ENCODE measurements at places on chromosomes 1 and 21.

GRCh38 chr1:198775606-198776005 is 136.8 kb downstream of the PTPRC start:
- no peak for DNase-seq

GRCh38 chr1:62389531-62389930 is 47.3 kb upstream of the USP1 start:
- no peak for DNase-seq

GRCh38 chr1:236165238-236165981 is 23.1 kb downstream of the GPR137B start:
- DNase-seq: no peak

DNA sequence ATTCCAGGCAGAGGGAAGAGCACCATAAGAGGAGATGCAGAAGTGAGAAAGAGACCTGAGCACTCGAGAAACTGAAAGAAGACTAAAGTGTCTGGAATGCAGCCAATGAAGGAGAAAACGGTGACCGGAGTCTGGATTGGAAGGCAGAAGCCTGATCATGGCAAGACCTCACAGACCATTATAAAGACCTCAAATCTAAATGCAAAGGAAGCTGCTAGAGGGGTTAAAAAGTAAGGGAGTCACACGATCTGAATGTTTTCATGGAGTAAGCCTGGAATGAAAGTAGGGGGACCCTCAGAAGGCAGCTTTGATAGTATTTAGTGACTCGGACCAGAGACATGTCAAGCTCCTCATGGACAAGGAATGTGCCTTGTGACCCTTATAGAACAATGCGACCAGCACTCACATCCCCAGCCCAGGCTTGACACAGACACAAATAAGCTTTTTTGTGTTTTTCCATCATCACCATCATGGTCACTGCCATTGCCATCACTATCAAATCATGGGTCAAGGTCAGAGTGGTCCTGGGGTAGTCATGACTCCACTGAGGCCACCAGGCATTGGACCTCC is 183.6 kb downstream of the SEC16B start:
- DNase-seq: no peak

DNA sequence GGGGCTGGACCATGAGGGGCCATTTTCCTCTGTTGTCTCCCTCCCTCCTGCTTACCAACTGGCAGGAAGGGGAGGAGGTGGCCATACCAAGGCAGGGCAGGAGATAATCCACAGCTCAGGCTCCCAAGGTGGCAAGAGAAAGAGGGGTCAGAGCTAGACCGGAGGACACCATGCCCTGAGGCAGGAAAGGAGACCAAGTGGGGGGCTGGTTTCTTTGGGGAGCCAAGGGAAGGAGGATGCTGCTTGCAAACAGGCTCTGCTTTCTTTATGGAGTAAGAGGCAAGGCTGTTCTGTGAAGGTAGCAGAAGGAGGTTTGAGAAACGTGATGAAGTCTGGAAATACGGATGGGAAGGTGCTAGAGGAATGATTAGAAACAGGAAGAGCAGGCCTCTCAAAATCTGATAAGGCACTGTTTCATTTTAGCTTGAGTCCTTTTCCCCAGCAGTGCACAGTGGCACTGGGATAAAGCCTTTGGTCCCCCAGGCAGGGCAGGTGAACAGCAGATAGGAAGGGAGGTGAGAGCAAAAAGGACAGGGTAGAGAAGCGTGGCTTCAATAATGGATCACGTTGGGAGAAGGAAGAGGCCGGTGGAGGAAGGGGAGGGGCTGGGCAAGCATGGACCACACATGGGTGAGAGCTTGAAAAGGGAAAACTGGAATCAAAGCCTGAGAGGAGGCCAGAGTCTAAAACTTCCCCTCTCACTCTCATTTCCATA is 44.2 kb upstream of the GALNT2 start:
- DNase-seq: no peak

DNA sequence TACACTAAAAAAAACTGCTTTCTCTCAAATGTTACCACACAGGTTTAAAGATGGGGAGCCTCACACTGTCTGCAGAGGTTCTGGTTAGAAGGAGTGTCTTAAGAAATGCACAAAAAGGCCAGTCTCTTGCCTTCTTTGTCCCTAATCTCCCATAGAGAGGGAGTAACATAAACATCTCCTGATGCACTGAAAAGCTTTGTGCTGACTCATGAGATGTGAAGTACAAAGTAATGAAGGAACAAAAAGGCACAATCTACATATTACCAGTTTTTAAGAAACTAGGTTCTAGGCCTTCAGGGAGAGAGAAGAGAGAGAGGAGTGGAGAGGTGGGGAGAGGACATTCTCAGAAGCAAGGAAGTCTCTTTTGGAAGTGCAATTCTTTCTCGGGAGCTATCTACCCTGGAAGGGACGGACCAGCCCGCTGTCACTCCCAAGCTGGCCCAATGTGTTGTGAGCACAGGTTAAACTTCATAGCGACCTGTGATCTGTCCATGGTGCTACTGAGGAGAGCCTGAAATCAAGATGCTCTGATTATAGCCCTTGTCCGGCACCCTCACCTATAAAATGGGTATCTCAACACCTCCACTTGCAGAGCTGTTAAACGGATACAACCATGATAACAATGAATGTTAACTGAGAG is 458.1 kb downstream of the DISC1 start:
- no peak for DNase-seq

- DNase-seq: no peak
Measured at GRCh38 chr1:171988243-171988885, 147.1 kb downstream of the DNM3 start.

GRCh38 chr1:19454265-19455146 is 30.8 kb downstream of the CAPZB start:
- DNase-seq: no peak

DNA sequence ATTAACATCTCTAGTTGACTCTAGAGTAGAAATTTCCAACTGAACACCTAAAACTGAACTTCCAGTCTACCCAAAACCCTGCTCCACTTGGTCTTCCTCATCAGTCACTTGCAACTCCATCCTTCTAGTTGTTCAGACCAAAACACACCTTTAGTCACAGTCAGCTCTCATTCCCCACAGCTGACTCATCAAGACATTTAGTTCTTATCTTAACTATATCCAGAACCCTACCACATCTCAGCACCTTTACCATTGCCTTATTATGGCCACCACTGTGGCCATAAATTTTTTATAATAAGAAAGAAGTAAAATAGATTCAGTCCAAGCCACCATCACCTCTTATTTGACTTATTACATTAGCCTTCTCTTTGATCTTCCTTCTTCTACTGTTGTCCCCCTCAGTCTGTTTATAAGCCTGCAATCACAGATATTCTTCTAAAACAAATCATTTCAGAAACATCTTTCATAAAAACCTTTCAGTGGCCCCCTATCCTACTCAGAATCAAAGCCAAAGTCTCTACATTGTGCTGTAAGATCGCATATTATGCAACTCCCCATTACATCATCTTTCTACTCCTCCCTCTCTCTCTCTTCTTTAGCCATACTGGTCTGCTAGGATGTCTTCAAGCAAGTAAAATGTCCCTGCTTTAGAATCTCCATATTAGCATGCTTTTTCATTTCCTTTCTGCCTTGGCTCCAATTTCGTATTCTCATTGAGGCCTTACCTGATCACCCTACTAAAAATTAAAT is 275.9 kb downstream of the LRRC40 start:
- no peak for DNase-seq

DNA sequence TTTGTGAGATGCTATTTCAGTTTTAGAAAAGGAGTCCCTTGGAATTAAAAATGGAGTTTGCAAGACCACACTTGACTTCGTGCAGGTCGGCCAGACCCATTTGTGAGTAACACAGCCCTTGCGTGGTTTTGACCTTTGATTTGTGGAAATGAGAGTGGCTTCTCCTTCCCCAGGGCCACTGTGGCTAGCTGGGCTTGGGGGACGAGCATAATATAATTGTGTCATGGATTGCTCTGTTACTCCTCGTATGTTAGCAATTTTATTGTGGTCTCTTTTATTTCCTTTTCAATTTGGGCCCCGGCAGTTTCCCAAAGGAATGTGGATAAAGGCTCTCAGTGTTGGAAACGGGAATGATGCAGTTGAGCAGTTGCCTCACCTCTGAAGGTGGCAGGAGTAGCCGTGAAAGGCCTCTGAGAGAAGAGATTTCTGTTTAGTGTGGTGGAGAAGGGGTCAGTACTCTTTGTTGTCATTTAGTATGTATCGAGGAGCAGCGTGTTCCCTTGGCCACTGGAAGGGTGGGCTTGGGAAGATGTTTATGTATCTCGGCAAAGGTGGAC is 194.6 kb downstream of the PBX1 start:
- DNase-seq: no peak

GRCh38 chr1:179187043-179187442 is 42.4 kb downstream of the ABL2 start:
- DNase-seq: no peak

DNA sequence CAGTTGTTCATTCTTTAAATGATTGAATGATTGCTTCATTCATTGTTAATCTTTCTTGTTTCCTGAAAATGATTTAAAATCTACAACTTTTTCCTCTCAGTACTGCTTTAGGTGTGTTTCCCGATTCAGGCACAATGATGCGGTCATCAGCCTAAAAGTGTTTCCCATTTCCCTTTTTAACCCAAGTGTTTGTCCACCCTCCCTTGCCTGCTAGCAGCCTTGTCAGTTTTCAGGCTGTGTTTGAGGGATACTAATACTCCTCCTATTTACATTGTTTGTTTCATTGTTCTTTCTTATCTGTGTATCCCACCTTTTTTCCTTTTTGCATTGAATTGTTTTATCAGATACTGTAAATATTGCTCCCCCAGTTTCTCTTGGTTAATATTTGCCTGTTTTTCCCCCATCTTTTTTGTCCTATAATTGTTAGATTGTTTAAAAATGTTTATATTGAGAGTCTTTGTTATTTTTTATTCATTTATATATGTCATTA is 131.1 kb downstream of the KIAA0319L start:
- DNase-seq: no peak

DNA sequence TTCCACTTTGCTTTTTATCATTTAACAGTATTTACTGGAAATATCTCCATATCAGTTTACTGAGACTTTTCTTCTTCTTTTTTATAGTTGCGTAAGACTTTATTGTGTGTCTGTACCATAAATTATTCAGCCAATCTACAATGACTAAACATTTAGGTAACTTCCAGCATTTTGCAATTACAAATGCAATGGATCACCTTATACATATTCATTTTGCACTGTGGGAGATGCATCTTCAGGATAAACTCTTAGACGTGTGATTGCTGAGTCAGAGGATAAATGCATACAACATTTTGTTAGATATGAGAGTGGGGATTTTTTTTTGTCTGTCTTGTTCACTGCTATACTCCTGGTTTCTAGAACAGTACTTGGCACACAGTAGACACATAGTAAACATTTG is 95.7 kb upstream of the GCLM start:
- no peak for DNase-seq

GRCh38 chr1:63027176-63027575 is 243.2 kb downstream of the ATG4C start:
- DNase-seq: no peak

DNA sequence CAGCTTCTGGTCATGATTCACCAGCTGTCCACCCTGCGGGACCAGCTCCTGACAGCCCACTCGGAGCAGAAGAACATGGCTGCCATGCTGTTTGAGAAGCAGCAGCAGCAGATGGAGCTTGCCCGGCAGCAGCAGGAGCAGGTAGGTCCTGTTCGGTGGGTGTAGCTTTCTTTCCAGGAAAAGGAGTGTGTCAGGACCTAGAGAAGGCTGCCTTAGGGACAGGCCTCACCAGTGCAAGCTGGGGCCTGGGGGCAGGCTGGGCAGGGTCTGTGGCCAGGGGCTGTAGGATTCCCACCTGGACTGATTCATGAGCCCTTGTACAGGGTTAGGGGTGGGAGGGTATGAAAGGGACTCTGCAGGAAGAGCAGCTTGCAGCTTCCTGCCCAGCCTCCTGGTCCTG is 35.3 kb downstream of the ETNK2 start:
- no peak for DNase-seq
